ENCODE measurements at places on chromosomes 5 and 9. TPM values are rescaled to one million over a fixed set of nuclear protein-coding genes. Genes with fewer than 3 reads are reported as not detected.

AJM1 gene
- 4.1 TPM for total RNA-seq

IL3 gene
- 0.40 TPM for total RNA-seq

GRCh38 chr9:1776668-1777067, 238.5 kb upstream of the SMARCA2 start:
- H3K36me3 ChIP-seq, result no peaks in the 10 kb centered on the region
- no peak overlapping the region for H3K4me3 ChIP-seq
- no peaks in the 10 kb centered on the region for H3K27me3 ChIP-seq
- no peak overlapping the region for H3K27ac ChIP-seq
- DNase-seq, result no peak
- H3K4me1 ChIP-seq, result no peaks in the 10 kb centered on the region

- H3K4me1 ChIP-seq, result no peaks in the 10 kb centered on the region
- H3K4me3 ChIP-seq, result no peak overlapping the region
- no peaks in the 10 kb centered on the region for H3K27me3 ChIP-seq
- no peak overlapping the region for H3K27ac ChIP-seq
These were observed 247.0 kb upstream of the TNC start for GRCh38 chr9:115364991-115365390.
